NCI-H1048 (cell line): ENCODE measurements at places on chromosomes 4 and X.

DNA sequence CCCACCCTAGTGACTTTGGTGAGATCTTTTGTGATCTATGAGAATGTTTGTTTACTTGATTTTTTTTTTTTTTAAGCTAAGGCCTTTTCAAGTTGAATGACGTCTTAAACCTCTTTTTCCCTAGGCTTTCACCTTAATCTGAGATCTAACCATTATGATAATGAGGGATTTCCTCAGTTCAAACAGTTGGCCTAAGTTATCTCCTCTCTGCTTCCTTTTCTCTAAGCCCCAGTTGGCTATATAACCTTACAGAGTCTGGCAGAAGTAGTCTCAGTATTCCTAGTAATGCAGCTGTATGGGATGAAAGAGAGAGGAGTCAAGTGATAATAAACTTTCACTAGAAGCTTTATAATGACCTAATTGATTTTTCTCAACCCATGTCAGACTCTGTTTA lies 99.0 kb downstream of the STIM2 start:
- no peak for DNase-seq

DNA sequence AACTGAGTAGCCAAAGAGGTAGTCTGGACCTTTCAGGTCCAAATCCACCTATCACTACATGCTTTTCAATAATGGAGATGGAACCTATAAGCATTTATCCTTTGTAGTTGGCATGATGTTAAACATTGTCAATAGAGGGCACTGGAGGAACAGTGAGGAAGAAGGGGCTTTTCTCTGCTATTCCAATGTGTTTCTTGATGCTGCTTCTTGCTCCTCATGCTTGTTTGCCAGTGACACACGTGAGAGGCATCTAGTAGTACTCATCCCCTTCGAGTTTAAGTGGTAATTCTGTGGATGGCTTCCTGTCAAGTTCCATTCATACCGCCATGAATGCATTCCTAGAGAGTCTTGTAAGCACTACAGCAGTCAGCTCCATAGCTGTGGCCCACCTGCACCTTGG lies 84.0 kb downstream of the NAA11 start:
- no peak for DNase-seq

GRCh38 chr4:106021737-106022410 lies 126.6 kb downstream of the NPNT start:
- DNase-seq = no peak

DNA sequence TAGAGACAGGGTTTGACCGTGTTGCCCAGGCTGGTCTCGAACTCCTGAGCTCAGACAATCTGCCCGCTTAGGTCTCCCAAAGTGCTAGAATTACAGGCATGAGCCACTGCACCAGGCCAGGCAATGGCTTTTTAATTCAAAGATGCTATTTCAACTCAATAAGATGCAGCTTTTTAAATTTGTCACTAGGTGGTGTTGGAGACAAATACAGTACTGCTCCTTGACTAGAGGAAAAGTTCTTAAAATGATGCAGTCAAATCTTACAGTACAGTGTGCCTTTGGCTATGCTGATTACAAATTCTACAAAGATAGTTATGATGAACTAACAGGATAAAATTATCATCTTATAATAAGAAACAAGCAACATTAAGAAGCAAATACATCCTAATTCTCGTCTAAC lies 441.1 kb downstream of the KCNIP4 start:
- no peak for DNase-seq

- DNase-seq = no peak
Observed at GRCh38 chr4:88216395-88216794, 58.0 kb upstream of the ABCG2 start.

DNA sequence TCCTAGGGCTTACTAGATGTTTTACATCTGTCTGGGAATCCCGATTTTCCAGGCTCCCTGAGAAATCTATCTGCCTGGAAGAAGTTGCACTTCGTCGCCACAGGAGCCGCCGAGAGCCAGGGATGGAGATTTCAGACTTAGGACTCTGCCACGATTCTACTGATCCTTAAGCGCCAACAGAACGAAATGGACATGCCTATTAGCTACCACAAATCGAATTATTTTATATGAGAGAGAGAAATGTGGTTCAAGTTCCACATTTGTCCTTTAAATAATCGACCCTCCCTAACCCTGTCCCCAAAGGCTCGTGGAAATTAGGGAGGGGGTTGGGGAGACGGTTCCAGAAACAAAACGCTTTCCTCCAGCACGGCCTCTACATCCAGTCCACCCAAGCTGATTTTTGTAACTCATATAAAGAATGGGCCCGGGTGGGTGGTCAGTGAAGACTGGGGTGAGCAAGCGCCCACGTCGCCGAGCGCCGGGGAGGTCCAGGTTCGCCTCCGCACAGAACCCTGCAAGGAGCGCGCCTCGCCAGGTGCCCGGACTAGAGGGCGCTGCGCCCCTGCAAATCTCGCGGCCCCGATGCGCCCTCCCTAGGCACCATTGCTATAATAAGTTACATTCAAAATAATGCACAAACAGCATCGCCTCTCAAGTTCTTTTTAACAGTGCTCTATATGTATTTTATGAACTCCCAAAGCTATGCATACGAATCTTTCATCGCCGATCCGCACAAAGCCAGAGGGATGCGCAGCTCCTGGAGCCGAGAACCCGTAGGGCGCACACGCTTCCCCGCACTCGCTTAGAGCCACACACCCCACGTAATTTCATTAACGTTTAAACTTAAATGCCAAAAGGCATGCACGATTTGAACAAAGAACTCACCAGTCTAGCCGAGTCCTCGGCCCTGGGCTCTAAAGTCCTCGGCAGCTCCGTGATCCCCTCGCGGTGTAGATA lies 2.1 kb upstream of the FAT1 start:
- DNase-seq = peak; percentile 65

GRCh38 chrX:109927663-109928273 lies 75.1 kb upstream of the TMEM164 start:
- no peak for DNase-seq

DNA sequence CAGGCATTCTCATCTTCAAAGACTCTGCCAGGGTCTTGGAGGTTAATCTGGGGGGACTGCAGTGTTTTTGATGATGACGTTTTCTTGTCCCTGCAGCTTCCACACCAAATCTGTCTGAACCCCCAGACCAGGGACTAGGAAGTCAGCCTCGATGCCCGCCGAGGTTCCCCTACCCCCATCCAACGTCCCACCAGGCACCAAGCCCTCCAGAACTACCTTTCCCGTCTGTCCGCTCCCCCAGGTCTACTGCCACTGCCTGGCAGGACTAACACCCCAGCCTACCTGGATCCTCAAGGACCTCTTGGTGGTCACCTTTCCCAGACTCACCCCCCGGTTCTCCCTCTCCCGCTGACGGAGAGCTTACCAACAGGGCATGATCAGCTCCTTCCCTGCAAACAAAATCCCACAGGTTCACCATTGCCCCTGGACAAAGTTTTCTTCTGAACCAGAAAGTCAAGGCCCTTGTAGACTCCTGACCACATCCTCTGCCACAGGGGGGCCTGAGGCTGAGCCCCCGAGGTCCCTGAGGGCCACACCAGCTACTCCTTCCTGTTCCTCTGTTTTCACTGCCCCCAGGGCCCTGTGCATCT lies 40.9 kb downstream of the HMX1 start:
- DNase-seq = no peak
